ENCODE measurements at places on chromosomes 1 and 21.

DNA sequence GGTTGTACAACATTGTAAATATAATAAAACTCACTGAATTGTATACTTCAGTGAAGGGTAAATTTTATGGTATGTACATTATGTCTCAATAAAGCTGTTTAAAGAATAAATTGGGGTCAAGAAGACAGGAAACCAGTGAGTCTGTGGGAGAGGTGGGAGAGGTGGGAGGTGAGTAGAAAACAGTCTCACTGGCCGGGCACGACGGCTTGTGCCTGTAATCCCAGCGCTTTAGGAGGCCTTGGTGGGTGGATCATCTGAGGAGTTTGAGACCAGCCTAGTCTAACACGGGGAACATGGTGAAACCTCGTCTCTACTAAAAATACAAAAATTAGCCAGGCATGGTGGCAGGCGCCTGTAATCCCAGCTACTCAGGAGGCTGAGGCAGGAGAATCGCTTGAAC, 4.2 kb downstream of the MTMR11 start:
- no peak for DNase-seq

- peak; percentile 65 for DNase-seq
These were observed 177.5 kb downstream of the VPS13D start for GRCh38 chr1:12407050-12407961.

- DNase-seq = no peak
These were observed 60.2 kb downstream of the TOMM20 start for GRCh38 chr1:235068158-235069121.

- DNase-seq = no peak
These were observed 99.7 kb downstream of the LAMC2 start for GRCh38 chr1:183285746-183286145.

GRCh38 chr1:16372535-16373285, 5.7 kb downstream of the SZRD1 start:
- DNase-seq = no peak

GRCh38 chr1:67194209-67194863, 28.1 kb downstream of the IL23R start:
- peak; percentile 81 for DNase-seq

DNA sequence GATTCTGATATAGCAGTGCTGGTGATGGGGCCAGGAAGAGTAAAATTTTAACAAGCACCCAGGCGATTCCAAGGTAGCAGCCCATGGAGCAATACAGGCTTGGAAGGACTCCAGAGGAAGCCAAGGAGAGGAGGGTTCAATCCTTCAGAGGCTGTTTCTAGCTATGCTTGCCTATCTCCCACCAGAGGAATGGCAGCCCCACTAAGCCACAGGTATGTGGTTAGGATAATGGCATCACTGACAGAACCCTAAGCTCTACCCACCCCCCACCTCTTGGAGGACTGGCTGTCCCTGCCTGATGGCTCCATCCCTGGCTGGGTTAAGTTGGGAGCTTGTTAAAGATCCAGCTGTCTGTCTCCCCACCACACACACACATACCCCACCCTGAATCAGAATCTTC, 19.3 kb upstream of the PTAFR start:
- DNase-seq = no peak

DNA sequence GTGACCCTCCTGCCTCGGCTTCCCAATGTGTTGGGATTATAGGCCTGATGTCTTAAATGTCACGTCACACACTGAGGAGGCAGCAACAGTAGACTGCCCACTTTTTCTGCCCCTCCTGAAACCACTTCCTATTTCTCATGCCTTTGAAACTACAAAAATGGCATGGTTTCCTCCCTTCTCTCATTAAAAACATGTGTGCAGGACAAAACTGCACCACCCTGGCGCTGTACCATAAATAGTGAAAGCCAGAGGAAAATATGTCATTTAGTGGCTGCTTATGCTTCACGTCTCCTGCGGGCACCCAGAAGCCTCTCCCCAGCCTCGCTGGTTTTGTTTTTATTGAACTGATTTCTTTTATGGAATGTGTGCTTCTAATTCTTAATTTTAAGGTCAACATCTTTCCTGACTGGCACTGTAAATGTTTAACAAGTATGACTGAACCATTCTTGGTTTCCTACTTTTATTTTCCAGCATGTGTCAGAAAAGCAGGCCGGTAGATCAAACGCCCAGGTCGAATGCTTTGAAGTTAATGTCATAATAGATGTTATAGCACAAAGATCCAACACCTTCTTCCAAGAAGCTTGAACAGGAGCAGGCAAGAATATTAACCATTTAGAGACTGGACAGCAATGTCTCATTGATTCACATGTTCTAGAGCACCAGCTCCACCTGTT, 59.6 kb upstream of the C1orf87 start:
- no peak for DNase-seq

- DNase-seq = no peak
These were observed 217.6 kb downstream of the ADGRL2 start for GRCh38 chr1:82018319-82018718.

GRCh38 chr21:28068455-28069358, 924.0 kb downstream of the LTN1 start:
- DNase-seq = no peak

- DNase-seq = no peak
These were observed 13.9 kb downstream of the WNT2B start for GRCh38 chr1:112522621-112523020.

DNA sequence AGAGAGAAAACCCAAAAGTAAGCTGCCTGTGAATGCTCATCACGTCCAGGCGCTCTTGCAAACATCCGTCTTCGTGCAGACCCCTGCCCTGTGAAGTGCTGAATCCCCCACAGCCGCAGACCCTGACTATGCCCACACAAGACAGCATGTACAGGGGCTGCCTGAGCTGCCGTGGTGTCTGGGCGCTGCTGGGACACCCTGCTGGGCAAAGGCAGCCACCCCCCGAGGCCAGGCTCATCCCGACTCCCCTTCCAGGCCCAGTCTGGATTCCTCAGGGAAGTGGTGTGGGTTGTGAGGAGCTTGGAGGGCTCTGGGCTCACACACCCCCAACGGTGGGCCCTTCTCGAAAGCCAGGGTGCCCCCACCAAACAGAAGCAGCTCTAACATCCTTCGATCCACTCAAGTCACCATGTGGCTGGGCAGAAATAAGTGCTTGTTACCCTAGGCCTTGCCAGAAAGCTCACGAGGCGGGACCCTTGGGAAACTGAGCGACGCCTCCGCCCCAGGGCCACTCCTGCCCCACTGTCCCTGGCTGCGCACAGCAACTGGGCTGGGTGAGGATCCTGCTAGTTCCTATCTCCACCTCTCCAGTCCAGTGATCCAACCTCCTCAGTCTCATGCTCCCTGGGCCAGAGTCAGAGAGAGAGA, 4.8 kb upstream of the WNT9A start:
- DNase-seq = no peak

DNA sequence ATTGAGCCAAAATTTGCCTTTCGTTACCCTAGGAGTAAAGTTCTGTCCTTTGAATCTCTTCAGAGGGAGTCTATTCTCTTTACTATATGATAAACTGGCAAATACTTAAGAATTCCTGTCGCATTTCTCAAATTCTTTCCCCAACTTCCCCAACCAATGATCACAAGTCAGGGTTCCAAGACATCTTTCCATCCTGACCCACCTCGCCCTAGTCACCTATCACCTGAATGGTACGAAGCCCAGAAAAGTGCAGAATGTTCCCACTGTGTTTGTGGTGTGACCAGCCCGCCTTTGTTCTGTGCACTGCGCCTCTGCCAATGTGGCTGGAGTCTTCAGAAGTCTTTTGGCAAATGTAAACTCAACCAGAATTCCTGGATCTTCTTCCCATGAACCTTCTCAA, 132.5 kb downstream of the RNF220 start:
- DNase-seq = no peak

- DNase-seq = no peak
These were observed 282.5 kb downstream of the VAV3 start for GRCh38 chr1:107682467-107682866.

DNA sequence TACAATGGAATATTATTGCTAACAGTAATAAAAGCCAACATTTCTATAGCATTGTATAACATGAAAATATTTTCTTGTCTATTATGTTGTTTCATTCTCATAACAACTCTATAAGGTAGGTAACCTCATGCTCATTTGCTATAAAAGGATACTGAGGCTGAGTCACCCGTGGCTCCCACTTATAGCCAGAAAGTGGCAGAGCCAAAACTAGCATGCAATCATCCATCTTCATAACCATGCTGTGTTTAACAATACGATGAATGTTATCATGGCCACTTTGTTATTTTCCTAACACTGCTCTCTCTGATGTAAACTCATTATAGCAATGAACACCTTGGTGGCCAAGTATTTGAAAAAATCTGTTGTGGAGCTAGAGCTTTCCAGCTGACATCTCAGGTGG, 80.8 kb upstream of the JUN start:
- DNase-seq = no peak
